ENCODE measurements at places on chromosomes 16 and 17. TPM values are rescaled to one million over a fixed set of nuclear protein-coding genes. Genes with fewer than 3 reads are reported as not detected.

KRT10 gene
- 54.7 TPM for total RNA-seq

PNMT gene
- 7.6 TPM for total RNA-seq

C1QTNF8 gene
- total RNA-seq, result not detected

CTU2 gene
- 13.1 TPM for total RNA-seq

DBNDD1 gene
- total RNA-seq, result 4.6 TPM
